Amniotic stem cell (primary cell): ENCODE measurements at places on chromosomes 3 and 15.
A peak's percentile ranks its signal among the peaks of the same experiment; 100 is the strongest.

DNA sequence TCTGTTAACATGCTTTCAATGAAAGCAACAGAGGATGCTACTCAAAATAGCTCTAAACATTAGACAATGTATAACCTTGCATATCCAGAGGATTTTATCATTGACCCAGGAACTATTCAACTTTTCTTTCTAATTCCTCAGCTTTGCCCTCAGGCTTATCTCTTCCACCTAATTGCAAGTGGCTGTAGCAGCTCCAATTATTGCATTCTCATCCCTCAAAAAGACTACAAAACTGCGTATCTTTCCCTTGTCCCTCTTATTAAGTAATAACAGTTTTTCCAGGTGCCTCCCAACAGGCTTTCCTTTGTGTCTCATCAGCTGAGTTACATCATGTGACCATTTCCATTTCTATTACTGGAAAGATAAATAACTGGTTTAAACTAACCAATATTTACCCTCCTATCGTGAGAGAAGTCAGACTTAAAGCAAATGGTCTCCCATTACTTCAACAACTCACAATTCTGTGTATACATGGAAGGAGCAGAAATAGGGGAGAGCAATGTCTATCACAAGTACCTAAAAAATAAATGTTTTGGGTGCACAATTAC is 78.0 kb upstream of the MBNL1 start:
- no peak for DNase-seq

DNA sequence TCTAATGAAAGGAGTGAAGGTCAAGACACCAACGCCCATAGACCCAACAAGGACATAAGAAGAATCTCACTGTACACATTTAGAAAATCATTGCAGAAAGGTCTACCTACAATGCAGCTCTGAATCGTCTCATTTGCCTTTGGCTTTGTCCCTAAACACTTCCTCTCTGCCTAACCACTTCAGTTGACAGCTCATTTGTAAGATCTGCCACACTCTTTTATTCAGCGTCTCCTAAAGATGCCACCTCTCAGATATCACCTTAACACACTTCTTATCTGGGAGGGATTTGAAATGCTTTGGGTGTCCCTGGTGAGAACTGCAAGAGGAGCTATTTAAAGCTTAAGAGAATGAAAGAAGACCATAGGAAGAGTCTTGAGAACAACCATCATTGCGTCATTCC is 38.7 kb downstream of the RAB27A start:
- no peak for DNase-seq

DNA sequence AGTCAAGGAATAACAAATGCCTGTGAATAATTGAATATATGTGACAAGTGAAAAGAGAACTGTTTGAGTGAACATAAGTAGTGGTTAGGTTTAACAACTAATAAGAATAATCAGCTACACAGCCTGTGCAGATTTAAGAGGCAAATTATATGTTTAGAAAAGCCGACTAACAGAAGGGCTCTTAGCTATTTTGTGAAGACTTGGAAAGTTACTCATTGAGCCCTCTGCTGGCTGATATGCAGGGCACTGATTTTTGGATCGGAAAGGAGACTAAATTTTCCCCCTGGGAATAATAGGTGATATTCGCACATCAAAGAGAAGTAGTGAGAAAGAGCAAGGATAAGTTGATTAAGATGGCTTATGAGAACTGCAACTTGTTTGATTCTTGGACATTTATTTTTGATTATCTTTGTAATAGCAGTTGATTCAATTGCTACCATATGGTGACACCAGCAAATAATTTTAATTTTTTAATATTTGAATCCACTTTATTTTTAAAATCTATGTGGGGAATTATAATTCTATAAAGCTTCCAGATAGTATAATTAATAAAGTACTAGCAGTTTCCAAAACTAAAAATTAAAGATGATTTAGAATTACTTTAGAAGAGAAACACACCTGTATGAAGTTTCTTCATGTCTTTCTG is 156.2 kb downstream of the NLGN1 start:
- DNase-seq: peak; percentile 18

- DNase-seq: no peak
These were observed 184.0 kb downstream of the MAGI1 start for GRCh38 chr3:65854606-65855304.

- DNase-seq: no peak
These were observed 770.7 kb upstream of the ALCAM start for GRCh38 chr3:104596054-104596453.

DNA sequence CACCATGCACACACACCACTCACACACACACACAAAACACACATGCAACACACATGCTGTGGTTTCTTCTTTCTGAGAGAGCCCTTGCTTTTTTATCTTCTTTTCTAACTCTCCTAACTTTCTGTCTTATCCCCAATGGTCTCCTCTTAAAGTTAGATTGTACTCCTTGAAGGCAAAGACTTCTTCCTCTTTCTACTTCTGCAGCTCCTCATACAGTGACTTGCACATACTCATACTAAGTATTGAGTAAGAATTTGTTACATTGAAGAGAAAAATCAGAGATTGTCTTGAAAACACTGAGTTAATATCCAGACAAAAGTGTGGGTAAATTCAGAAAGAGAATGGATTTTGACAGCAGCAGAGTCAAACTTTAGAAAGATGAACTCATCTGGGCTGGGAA is 64.4 kb downstream of the GTPBP8 start:
- no peak for DNase-seq

- no peak for DNase-seq
These were observed 173.4 kb upstream of the THRB start for GRCh38 chr3:24668039-24668438.

- no peak for DNase-seq
These were observed 5.3 kb downstream of the KNG1 start for GRCh38 chr3:186722457-186722856.

DNA sequence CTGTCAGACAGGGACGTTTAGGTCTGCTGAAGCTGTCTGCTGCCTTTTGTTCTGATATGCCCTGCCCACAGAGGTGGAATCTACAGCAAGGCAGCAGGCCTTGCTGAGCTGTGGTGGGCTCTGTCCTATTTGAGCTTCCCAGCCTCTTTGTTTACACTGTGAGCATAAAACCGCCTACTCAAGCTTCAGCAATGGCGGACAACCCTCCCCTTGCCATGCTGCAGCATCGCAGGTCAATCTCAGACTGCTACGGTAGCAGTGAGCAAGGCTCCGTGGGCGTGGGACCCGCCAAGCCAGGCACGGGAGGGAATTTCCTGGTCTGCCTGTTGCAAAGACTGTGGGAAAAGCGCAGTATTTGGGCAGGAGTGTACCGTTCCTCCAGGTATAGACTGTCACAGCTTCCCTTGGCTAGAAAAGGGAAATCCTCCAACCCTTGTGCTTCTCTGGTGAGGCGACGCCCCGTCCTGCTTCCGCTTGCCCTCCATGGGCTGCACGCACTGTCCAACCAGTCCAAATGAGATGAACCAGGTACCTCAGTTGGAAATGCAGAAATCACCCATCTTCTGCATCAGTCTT is 71.4 kb downstream of the SPSB4 start:
- DNase-seq: no peak
